GOT3 (cell line): ENCODE measurements at places on chromosomes 1 and 21.

- DNase-seq, result no peak
Observed at GRCh38 chr1:221170171-221170570, 290.9 kb downstream of the HLX start.

DNA sequence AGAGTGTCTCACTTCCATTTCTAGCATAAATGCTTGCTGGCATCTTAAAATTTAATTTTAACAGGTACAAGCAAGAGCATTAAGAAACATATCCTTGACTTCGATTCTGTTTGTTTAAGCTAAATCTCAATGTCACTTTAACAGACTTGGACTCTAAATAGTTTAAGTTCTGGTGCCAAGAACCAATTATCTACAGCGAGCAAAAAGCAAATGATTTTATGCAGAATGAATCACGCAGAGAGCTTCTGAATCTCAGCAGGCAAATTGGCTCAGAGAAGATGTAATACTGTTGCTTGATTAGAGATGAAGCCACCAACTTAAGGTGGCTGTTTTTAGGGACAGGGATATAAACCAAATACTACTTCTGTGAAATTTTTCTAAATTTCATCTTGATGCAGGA is 117.0 kb upstream of the PLD5 start:
- no peak for DNase-seq

DNA sequence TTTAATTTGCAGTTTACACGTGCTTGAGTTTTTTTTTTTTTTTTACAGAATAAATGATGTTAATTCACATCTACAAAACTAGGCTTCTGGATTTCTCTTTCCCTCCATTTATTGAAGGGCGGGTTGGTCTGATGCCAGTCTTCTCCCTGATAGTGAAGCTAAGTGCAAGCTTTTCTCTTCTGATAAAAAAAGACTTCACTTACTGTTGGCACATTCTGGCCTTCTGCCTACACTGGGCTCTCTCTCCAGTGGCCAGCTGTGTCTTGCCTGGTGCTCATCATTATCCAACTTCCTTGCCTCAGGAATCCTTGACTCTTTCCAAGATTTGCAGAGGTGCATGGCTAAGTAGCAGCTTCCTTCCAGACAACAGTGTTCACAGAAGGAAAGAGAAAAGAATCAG is 7.6 kb upstream of the RAP1A start:
- DNase-seq, result no peak

GRCh38 chr1:3971981-3972380 is 71.9 kb upstream of the C1orf174 start:
- no peak for DNase-seq
